Progenitor cell of endocrine pancreas (in vitro differentiated cells): ENCODE measurements at places on chromosomes 5 and 9.

DNA sequence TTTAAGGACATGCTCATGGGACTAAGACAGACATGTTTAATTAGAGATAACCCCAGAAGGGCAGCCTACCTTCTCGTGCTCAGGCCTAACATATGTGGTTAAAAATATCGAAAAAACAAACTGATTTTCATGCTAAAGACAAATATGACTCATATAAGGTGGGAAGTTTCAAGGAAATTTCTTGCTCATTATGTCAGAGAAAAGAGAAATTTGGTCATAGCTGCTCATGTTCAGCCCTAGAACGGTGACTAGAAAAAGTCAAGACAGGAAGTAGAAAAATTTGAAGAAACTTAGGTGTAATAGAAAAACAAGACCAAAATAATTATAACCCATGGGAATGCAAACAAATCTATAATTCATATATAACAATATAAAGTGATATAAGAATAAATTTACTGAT is 120.6 kb downstream of the PRDM9 start:
- no peak for DNase-seq

- DNase-seq: no peak
These were observed 229.7 kb downstream of the MAT2B start for GRCh38 chr5:163735069-163735468.

- no peak for DNase-seq
These were observed 50.9 kb downstream of the PLPP1 start for GRCh38 chr5:55483885-55484284.

DNA sequence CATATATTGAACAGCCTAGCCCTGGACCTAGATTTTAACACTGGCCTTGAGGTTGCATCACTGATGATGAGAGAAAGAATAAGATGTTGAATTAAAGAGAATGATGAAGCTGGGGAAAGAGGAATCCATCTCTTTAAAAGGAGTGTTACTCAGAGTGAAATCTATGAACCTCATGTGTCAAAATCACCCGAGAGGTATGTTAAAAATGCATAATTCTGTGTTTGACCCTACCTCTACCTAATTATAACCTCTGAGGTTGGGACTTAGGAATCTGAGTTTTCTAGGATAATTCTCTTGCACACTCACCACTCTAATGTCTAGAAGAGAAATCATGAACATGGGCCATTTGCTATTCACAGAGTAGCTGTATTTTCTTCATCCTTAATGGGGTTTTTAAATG is 479.4 kb downstream of the ENC1 start:
- no peak for DNase-seq

- DNase-seq: no peak
These were observed 181.3 kb upstream of the DMRT1 start for GRCh38 chr9:660227-660626.

DNA sequence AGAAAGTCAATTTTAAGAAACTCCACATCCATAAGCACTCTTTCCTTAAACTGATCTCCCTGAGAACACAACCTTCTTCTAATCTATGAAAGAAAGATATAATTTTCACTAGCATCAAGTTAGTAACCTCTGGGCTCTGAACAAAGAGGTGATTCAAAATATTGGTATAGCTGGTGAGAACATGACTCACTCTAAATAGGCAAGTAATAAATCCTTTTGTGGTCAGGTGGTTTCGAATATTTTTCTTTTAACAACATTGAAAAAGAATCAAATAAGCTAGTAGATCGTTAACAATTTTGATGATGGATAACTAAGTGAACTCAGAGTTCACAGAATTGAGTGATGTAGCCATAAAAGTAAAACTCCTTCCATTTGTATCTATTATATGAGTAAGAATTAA is 150.6 kb upstream of the IQGAP2 start:
- no peak for DNase-seq

- no peak for DNase-seq
These were observed 26.9 kb downstream of the BICD2 start for GRCh38 chr9:92737611-92738299.
